ENCODE measurements at places on chromosomes 12 and 14.

GRCh38 chr14:77601846-77602619 lies 14.4 kb downstream of the SPTLC2 start:
- no peak for DNase-seq

GRCh38 chr12:105083551-105084105 lies 630 bp downstream of the ALDH1L2 start:
- DNase-seq: no peak

- DNase-seq: no peak
Observed at GRCh38 chr14:38646391-38646790, 390.5 kb upstream of the CLEC14A start.

GRCh38 chr12:66629138-66629870 lies 49.6 kb downstream of the GRIP1 start:
- no peak for DNase-seq

GRCh38 chr12:48366131-48366530 lies 15.4 kb upstream of the ZNF641 start:
- DNase-seq: no peak

DNA sequence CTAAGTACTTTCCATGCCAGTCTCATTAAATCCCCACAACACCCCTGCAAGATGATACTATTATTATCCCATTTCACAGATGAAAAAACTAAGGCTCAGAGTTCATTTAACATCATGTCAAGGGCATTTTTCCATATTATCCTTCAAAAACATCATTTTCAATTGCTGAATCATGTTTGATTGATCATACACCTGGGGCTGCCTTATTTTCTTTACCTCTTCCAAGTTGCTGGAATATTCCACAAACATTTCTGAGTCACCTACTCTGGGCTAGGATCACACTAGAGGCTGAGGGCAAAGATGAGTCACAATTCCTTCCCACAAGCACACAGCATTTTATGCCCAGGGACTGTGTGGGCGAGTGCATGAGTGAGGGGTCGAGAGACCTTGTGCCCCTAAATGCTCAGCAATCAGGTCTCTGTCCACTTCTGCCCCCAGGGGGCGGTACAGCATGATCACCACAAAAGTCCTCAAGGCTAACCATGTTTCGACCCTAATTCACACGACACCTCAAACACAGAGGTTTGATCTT lies 14.1 kb upstream of the TMEM119 start:
- no peak for DNase-seq

- no peak for DNase-seq
Observed at GRCh38 chr14:52835122-52835903, 43.9 kb upstream of the GNPNAT1 start.

DNA sequence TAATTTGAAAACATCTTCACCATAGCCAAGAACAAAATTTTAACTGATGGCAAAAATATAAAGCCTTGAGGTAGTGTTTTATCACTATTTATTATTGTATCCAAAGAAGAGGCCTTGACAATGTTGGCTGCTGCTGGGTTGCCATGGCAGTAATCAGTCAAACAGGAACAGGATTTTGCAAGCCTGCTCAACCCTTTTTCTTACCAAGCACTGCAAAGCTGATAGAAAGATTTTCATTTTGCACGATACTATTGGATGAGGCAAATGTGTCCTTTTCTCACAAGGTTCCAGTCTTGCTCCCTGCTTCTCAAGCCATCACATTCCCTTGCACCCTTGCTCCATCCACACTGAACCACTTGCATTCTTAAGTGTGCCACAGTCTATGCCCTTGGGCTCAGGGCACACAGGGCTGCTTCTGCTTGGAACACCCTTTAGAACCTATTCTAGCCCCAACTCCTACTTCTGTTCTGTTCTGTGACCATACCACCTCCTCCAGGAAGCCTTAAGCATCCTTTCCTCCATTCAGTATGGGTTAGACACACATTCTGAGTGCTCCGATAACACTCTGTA lies 76.5 kb upstream of the AMIGO2 start:
- no peak for DNase-seq

DNA sequence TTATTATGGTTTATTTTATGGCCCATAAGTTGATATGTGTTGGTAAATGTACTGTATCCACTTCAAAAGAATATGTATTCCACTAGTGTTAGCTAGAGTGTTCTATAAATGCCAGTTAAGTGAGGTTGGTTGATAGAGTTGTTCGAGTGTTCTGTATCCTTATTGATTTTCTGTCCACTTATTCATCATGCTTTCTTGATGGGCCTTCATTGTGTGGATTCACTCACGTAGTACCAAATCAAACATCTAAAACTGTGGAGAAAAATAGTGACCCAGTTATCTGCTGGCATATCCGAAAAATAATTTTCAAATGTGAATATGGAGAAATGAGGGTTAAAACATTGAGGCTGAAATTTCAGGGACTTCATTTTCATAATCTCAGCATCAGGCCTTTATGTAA lies 230.4 kb downstream of the TRHDE start:
- DNase-seq: no peak

- no peak for DNase-seq
Observed at GRCh38 chr14:104550340-104550860, 29.2 kb upstream of the C14orf180 start.

- no peak for DNase-seq
Observed at GRCh38 chr12:117124421-117125271, 25.4 kb upstream of the TESC start.

DNA sequence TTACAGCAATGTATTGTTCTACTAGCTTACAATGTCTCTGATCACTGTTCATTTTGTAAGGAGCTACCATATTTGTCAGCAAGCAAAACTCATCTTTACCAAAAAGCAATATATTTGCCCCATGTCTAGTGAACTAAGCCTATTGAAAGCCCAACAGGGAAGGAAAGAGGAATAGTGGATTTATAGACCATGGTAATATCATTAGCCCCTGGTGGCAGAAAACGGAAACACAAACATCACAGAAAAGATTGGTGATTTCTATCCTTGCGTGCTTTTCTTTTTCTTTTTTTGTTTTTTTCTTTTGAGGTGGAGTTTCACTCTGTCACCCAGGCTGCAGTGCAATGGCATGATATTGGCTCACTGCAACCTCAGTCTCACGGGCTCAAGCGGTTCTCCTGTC lies 1562.4 kb upstream of the TMEM132C start:
- no peak for DNase-seq

GRCh38 chr12:103455020-103455763 lies 40.6 kb downstream of the C12orf42 start:
- DNase-seq: no peak

DNA sequence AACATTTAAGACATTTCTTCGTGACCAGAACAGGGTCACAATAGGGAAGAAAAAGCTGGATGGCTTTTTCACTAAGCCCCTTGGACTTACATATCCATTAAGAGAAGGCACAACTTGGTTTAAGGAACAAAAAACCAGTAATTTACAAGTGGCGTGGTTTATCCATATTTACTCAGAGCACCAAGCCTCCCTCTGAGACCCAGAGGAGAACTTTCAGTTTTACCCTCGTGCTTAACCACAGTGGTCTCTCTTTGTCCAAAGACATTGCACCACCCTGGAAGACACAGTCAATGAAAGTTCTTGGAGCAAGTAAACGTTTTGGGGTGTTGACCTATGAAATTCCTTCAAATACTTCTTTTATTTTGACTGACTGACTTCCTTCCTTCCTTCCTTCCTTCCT lies 52.5 kb downstream of the SSPN start:
- DNase-seq: no peak

DNA sequence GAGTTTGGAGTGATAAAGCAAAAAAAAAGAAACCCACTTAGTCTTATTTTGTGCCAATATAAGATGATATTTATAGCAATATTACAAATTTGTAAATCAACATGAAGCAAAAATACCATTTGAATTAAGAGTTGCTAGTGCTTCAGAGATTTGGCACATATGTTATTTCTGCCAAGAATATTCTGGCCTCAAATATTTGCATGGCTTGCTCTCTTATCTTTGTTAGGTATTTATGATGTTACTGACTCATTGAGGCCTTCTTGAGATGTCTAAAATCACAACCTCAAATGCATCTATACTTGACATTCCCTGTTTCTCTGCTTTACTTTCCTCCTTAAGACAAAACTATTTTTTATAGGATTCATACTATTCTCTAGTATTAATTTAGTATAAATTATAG lies 301.5 kb downstream of the NELL2 start:
- DNase-seq: no peak

DNA sequence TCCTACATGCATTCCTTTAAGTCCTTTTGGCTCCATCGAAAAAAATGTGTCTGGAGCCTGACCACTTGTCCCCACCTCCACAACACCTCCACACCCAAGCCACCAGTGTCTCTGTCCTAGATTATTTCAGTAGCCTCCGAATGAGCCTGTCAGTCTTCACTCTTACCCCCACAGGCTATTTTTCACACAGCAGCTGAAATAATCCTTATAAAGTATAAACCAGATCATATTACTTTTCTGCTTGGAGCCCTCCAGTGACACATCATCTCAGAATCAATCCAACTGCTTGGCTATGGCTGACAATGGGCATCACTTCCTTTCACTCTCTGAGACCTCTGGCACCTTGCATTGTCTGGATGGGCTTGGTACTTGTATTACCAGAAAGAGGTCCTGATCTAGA lies 44.9 kb downstream of the BBS10 start:
- no peak for DNase-seq

DNA sequence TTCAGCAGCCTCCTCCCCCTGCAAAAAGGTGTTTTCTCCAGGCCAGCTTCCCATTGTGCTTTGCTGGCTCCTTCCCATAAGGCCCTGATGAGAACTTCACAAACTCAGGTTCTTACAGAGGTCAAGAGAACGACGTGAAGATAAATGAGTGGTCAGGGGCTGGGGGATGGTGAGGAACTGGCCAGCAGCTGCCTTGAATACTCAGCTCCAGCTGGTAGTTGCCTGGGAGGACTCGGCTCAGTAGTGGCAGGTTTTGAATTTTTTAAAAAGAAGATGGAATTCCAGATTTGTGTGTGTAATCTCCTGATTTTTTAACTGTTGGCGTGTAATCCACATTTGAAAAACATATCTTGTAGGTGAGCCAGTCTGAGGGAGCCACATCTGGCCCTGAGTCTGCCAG lies 5.9 kb downstream of the DDX55 start:
- DNase-seq: no peak

- DNase-seq: no peak
Observed at GRCh38 chr14:23168246-23168645, 15.2 kb downstream of the SLC7A8 start.

- DNase-seq: no peak
Observed at GRCh38 chr14:90455100-90455571, 58.3 kb downstream of the CALM1 start.

- DNase-seq: no peak
Observed at GRCh38 chr12:77615332-77615731, 215.4 kb upstream of the NAV3 start.

- DNase-seq: no peak
Observed at GRCh38 chr12:50533203-50533584, 28.4 kb downstream of the DIP2B start.

DNA sequence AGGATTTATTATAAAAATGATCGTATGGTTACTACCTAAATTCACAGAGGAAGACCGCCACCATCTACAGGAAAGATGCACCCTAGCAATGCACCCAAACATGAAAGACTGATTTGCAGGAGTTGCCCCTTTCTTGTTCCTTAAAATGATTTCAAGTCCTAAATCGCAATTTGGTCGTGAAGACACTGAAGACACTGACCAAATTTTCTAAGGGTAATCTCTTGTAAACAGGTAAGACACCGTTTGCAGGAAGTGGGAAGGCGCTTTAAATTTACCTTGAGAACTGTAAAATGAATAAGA lies 1.0 kb downstream of the SOS2 start:
- no peak for DNase-seq

DNA sequence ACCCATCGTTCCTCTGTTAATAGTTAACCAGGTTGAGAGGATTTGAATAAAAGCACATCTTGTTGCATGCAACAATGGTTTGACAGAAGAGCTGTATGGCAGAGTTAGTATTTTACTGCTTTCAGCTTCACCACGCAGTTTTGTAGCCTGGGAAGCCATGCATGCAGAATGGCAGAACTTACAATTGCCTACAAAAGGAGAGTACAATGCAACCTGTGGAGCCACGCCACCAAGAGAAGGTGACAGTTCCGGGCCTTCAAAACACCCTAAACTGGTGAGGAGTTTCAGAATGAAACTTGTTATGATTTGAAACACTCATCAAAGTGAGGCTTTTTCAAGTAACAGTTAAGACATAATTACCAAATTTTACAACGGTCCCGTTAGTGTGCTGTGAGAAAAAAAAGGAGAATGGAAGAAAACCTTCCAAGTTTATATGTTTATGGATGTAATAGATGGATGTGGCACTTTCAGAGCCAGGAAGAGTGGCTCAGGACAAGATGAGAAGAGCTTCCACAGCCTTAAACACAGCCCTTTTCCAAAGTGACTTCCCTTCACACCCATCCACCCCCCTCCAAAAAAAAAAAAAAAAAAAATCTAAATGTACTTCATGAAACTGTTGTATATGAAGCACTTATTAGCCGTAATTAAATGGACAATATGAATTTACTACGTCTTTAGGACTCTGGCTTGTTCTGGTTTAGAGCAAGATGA lies 158.7 kb downstream of the EGLN3 start:
- no peak for DNase-seq

DNA sequence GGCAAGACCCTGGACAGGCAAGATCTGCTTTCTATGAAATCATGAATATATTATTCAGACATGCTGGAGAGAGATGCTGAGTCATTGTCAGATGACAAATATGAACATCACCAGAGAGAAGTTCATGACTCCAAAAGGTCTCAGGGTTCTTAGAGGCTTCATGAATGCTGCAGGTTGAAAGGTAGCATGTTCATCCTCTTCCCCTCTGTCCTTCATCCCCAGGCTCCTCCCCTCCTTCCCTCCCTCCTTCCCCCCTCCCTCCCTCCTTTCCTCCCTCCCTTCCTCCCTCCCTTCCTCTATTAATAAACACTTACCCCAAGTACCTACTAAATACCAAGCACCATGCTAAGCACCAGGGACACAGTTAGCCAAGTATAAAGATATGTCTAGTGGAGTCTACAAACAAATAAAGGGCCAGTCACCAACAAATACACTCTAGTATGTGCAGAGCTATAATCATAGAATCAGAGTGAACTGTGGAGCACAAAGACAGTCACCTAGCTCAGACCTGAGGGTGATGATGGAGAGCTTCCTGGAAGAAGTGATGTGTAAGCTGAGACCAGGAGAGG lies 46.2 kb downstream of the RPH3A start:
- no peak for DNase-seq

DNA sequence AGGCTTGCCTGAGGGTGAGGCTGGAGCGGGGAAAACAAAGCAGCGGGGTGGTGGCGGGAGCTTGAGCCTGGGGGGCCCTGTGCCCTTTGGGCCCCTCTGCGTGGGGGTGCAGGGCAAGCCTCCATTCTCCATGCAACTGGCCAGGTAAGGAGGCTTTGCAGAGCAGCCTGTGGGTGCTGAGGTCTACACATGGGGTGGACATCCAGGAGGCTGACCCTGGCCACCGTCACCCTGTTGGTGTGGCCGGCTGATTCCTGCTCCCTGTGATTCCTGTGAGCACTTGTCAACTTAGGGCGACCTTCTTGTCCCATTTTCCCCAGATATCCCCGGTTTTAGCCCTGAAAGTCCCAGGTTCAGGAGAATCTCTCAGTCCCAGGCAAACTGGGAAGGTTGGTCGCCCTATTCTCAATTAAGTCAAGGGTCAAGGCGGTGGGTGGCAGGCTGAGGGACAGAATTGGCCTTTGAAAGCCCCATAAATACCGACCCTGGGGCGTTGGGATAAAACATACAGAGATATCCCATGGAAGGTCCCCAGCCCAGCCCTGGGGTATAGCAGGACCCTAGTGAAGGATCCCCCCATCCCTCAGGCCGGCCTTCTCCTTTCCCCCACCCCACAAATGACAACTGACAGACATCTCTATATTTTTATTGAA lies 70.5 kb downstream of the PRIMA1 start:
- DNase-seq: no peak

- no peak for DNase-seq
Observed at GRCh38 chr12:569091-569676, 94.1 kb downstream of the NINJ2 start.

Data from NCI-H1930 (cell line).